ENCODE measurements at places on chromosomes 2 and 18. TPM values are rescaled to one million over a fixed set of nuclear protein-coding genes. Genes with fewer than 3 reads are reported as not detected.
A peak's percentile ranks its signal among the peaks of the same experiment; 100 is the strongest.

DNA sequence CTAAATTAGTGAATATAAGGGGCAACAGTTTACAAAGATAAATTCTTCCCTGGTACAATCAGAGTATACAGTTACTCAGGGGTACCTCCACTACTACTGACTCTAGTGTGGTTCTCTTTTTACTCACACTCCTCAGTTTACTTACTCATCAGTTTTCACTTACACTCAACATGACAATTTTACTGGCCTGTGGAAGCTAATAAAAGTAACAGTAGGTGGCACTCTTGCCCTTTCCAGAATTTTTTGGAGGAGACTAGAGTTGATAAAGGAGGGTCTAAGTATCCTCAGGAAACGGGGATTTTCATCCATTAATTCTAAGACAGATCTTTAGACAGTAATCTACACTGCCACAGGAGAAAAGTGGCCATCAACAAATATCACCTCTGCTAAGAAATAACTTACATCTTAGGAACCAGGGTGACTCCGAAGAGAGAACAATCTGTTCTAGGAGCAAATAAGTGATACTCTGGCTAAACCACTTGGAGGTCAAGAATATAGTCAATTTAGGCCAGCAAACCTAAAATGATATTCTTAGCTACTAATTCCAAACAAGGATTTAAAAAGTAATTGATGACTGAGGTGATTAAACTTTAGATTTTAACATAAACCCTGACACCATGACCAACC is 61.3 kb downstream of the ATL2 start:
- no peak for DNase-seq

Gene SAG
- total RNA-seq, result not detected

DNA sequence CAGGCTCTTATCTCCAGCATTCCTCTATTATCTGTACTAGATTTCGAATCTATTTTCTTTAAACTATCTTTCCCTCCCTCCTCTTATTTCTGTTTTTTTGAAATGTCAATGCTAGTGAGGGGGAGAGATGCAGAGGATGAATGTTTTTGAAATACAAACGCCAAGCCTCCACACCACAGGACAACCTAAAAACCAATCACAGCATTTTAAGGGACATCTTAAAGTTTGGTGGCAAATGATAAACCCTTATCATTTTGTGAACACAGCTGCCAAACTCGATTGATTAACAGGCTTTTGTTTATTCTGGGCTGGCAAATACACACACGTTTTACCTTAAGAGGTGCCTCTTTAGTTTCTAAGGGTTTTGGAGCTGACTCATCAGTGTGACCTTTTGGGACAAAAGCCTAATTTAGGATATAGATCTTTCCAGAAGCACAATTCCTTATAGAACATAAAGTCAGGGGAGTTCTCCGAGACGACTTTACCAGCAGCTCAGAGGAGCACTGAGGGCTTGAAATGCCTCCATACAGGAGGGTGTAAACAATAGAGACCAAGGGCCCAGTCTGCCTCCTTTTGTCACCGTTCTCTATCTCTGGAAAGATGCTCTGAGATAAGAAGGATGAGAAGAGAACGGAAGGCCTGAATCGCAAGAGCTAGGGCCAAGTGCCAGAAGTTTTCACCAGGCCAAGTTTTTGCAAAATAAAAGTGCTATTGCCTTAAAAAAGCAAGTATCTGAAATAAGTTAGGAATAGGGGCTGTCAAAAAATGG is 4.2 kb upstream of the MEIS1 start:
- peak; percentile 46 for DNase-seq

Gene CHRND
- not detected for total RNA-seq

DNA sequence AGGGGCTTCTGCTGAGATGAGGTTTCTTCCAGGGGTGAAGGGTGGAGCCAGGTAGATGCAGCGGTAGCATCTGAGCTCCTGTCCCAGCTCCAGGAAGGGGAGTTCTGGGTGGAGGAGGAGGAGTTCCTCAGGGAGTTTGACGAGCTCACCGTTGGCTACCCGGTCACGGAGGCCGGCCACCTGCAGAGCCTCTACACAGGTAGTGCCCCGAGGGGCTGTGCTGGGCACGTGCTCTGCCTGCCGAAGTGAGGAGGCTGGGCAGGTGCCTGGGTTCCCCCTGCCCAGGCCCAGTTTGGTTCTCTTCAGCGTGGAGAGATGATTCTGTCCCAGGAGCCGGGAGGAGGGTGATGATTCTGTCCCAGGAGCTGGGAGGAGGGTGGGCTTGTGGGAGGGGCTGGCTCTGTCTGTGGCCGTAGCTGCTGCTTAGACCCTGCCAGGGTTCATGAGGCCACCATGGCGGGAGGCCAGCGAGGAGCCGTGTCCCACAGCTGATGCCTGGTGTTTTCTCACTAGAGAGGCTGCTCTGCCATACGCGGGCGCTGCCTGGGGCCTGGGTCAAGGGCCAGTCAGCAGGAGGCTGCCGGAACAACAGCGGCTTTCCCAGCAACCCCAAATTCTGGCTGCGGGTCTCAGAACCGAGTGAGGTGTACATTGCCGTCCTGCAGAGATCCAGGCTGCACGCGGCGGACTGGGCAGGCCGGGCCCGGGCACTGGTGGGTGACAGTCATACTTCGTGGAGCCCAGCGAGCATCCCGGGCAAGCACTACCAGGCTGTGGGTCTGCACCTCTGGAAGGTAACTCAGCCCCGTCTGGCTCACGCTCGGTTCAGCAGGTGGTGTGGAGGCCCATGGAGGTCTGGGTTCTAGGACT is 8.2 kb downstream of the CAPN10 start:
- peak; percentile 19 for DNase-seq

DNA sequence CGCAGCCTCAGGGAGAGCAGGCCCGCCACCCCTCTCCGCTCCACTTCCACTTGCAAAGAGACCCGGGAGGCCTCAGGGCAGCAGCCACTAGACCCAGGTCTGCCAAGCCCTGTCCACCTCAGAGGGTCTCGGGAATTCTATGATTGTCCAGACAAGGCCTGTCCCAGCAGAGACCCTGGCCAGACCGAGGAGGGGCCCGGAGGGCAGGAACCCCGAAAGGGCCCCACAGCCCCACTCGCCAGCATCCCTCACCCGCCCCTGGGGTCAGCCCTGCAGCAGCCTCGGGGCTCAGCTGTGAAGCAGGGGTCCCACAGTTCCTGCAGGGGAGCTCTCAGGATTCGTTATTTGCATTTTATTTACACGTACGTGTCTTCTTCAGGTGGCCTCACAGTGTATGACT is 269.5 kb downstream of the EIPR1 start:
- DNase-seq, result no peak

Gene MPPE1
- 40.9 TPM for total RNA-seq

DNA sequence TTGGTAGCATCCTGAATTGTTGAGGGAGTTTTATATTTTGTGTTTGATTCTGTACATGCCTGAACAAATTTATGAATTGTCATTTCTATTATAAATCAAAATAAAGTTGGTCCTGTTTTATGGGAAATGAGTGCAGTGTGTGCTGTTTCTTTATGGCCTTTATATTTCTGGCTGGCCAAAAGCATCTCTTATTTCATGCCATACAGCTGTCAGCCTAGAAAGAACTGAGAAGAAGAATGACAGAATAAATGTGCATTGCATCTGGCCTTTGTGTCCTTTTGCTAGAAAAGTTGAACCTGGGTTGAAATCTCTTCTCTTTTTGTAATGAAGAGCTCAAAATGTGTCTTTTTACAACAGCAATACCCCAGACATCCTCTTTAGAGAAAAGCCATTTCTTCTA is 474.7 kb upstream of the LRATD1 start:
- no peak for DNase-seq

Gene CD8B
- not detected for total RNA-seq
